ENCODE measurements at places on chromosomes 1 and 21.

GRCh38 chr1:156489166-156489934 lies 11.2 kb downstream of the MEF2D start:
- DNase-seq, result no peak

DNA sequence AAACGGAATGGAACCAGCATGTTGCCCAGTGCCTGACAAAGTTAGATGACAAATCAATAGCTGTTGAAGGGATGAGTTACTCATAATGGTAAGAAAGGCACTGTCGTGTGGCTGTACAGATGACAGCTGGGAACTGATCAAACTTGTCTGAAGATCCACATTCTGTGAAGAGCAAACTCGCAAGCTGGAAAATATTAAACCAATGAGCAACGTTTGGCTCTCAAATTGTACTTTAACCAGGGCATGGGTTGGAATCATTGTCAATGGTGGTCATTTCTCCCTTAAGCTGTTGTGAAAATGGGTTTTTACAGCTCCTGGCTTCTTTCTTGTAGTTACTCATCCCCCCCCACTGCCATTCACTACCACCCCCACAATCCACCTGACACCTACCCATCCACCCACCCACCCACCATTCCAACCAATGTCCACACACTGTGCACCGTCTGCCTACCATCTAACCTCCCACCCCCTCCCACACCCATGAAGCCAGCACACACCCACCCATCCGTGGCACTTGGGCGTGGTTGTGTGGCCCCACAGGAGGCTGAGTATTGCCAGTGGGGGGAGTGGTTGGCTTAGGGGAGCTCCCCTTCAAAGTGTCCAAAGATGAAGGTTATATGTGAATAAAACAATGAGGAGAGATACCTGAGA lies 46.7 kb downstream of the CLDN14 start:
- DNase-seq, result no peak

DNA sequence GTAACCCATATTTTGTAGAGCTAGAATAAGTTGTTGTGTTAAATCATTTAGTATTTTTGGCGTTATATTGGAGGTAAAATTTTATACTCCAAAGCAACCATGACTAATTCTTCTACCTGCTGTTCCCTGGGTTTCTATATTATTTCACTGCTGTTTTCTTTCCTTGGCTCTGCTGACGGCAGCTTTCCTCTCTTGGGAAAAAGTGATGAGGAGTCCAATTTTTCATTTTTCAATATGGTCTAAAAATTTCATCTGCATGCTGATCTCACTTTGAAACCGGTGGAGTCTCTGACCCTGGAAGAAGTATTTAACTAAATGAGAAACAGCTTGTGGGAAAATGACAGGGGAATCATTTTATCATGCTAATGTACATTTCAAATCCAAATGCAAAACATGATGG lies 110.2 kb downstream of the IFI44 start:
- DNase-seq, result no peak

- no peak for DNase-seq
Measured at GRCh38 chr1:153133743-153134142, 16.9 kb downstream of the SPRR2G start.

GRCh38 chr1:151584278-151584677 lies 27.6 kb upstream of the SNX27 start:
- DNase-seq, result no peak

- no peak for DNase-seq
Measured at GRCh38 chr1:81305997-81306452, 494.7 kb upstream of the ADGRL2 start.

DNA sequence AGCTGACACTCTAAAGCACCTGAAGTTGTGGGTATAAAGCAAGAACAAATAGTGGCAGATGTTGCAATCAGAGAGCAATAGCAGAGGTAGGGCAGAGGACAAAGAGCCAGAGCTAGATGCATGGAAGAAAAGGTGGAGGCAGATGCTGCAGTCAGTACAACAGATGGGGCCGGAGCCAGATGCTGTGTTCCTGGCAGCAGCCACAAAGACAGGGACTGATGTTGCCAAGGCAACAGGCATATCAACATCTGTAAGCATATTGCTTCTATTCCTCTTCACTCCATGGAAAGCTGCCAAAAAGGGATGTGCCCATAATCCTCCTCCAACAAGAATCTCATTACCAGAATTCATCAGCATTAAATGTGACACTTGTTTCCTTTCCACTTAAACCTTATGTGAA lies 108.0 kb downstream of the TNNI3K start:
- DNase-seq, result no peak

DNA sequence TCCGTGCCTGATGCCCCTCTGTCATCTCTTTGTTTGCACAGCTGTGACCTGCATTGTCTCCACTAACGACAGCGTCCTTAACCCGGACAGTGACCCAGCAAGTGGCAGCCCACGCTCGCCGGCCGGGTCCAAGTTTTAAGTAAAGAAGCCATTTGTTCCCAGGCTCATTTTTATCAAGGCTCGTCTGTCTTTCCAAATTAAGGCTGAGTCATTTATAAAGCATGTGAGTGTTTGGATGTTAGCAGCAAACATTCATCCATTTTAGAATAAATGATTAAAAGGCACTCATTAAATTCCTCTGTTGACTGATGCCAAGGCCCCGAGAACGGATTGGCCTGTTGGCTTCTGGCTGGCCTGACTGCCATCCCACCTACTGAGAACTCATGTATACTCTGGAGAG lies 514.5 kb downstream of the NPHP4 start:
- DNase-seq, result no peak

- no peak for DNase-seq
Measured at GRCh38 chr1:62265956-62266935, 53.0 kb downstream of the KANK4 start.

DNA sequence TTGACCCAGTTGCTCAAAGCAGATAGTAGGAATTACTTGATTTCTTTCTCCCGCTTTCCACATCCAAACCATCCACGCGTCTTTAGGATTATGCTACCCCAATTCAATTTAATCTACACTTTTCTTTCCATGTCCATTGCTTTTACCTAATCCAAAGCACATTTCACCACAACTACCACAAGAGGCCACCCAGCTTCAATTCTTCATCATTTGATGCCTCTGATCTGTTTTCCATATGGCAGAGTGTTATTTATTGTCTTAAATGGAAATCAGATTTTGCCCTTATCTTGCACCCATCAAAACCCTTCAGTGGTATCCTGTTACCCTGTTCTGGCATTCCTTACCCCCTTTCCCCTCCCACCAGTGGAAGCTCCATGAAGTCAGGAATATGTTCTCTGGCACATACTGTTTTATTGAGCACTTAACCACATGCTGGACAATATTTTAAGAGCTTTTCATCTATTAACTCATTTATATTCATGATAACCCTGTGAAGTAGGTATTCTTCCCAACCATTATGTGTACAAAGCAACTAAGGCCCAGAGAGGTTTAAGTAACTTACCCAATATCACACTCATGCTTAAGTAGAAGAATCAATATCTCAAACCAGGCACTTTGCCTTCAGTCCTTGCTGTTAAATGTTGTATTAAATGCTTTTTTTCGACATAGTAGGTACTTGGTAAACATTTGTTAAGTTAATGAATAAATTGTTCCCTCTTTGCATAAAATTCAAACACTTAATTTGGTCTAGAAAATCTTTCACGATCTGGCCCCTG lies 34.6 kb downstream of the CLIC4 start:
- no peak for DNase-seq

- DNase-seq, result no peak
Measured at GRCh38 chr1:204731509-204731908, 46.0 kb upstream of the LRRN2 start.
